Fibroblast of mammary gland (primary cell): ENCODE measurements at places on chromosomes 2 and 18.

DNA sequence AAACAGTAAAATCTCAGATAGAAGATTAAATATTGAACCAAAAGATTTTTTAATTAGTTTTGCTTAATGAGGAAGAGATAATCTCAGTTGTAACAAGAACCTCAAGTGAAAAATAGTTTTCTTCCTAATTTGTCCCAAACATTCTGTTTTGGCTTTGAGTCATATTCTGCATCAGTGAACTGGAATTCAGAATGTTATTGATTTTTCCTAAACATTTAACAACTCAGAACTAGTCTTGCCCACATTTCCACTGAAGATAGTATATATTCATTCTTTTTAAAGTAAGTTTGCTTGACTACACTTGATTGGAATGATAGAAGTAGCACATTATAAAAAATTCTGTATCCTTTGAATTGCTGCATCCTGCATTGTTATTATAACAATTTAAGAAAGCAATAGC is 85.7 kb upstream of the UGP2 start:
- DNase-seq: peak; percentile 74

DNA sequence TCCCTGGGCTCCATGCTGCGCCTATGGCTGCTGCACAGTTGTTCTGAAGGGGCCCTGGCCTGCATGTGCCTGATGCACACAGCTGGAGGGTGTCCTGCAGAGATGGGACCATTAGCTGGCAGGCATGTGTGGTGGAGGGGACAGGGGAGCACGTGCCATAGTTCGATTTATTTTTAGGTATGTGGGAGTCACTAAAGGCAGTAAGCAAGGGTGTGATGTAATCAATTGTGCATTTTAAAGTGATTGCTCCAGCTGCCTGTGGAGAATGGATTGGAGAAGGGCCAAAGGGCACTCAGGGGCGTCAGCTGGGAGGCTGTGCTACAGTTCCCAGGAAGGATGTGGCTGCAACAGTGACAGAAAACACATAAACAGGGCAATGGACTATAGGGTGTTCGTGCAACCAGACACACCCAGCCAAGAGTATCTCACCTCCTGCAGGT is 205.1 kb downstream of the ARL4C start:
- peak; percentile 78 for DNase-seq

- DNase-seq: no peak
Measured at GRCh38 chr18:44265437-44265836, 415.3 kb upstream of the SETBP1 start.

DNA sequence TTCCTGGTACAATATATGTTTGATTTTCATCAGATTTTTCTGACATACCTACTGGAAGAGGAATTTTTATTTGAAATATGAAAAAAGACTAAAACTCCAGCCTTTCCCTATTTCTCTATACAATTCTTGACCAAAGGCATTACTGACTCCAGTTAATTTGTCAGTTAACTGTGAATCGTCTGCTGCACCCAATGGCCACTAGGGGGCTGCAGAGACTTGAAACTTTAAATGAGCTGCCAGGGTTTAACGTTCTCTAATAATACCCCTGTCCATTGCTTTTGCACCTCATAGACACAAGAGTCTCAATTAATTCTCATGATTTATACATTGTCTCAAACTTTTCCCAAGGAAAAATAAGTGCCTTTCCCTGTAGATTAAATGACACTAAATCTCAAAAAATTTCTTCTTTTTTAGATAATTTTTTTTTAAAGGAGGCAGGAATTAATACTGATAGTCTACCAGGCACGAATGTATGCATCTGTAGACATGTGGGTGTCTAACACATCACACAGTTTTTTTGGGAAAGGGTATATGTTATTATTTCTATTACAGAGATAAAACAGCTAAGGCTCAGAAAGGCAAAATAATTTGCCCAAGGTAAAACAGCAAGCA is 1.8 kb upstream of the ALK start:
- DNase-seq: peak; percentile 64

- DNase-seq: no peak
Measured at GRCh38 chr2:184945824-184946223, 347.5 kb downstream of the ZNF804A start.

- DNase-seq: no peak
Measured at GRCh38 chr18:74869904-74870863, 272.5 kb downstream of the ZNF407 start.

DNA sequence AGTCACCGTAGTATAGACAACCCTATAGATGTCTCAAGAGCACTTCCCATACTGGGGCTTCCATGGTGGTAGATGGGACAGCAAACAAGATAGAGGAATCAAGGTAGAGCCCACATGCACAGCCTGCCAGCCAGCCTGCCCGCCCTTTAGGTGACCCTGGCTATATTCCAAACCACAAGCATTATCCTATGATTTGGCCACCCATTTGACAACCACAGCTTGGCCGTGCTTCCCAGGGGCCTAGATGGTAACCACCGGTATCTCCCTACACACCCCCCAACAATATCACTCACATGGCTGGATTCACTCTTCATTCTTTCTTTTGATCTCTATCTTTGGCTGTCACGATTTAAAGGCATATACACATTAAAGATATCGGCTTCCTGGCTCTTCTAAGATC is 85.3 kb downstream of the CDK15 start:
- DNase-seq: no peak
